ENCODE measurements at places on chromosomes 3 and 15.
A peak's percentile ranks its signal among the peaks of the same experiment; 100 is the strongest.

DNA sequence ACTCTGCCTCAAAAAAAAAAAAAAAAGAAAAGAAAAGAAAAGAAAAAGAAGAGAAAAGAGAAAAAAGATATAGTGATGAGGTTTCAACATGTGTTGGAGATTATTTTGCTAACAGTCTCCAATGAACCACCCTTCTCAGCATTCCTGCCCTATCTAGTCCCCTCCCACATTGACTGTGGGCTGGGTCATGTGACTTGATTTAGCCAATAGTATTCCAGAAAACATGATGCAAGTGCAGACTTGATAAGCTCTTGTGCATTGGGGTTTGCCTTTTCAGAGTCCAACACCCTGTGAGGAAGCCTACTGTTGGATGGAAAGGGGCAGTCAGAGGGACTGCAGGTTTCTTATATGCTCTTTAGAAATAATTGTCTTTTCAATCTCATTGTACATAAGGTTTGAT is 37.8 kb upstream of the MED12L start:
- DNase-seq: no peak

GRCh38 chr15:99059010-99059981 is 45.6 kb upstream of the SYNM start:
- peak; percentile 48 for DNase-seq

GRCh38 chr15:57323299-57323805 is 53.0 kb upstream of the CGNL1 start:
- no peak for DNase-seq

DNA sequence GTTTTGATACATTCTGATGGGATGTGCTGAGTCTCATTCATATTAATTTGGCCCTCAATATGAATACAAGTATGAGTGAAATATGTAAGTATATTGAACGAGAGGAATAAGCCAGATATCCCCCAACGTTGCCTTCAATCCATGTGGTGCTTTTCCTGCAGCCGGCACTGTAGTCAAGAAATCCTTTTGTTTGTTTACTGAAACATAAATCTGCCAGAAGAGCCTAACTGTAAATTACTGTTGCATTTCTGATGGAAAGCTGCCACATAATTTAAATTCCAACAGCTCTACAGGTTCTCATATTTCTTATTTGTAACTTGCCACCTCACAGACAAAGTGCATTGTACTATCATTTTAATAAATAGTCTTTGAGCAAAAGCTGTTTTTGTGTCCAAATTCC is 314.0 kb downstream of the KBTBD8 start:
- no peak for DNase-seq

DNA sequence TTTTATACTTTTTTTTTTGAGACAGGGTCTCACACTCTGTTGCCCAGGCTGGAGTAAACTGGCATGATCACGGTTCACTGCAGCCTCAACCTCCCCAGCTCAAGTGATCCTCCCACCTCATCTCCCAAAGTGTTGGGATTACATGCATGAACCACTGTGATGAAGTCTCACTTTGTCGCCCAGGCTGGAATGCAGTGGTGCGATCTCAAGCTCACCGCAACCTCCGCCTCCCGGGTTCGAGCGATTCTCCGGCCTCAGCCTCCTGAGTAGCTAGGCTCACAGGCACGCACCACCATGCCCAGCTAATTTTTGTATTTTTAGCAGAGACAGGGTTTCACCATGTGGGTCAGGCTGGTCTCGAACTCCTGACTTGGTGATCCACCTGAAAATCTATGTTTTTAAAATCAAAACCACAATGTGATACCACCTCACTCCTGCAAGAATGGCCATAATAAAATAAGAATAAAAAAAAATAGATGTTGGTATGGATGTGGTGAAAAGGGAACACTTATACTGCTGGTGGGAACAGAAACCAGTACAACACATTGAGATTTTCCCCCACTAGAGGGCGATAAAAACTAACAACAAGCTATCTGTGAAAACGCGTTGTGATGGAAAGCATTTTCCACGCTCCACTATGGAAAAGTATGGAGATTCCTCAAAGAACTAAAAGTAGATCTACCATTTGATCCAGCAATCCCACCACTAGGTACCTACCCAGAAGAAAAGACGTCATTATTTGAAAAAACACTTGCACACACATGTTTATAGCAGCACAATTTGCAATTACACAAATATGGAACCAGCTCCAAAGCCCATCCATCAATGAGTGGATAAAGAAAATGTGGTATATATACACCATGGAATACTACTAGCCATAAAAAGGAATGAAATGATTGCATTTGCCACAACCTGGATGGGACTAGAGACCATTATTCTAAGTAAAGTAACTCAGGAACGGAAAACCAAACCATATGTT is 26.8 kb upstream of the OCA2 start:
- DNase-seq: peak; percentile 23

- no peak for DNase-seq
Measured at GRCh38 chr15:50546566-50546965, at the start of gene USP50. Gene USP50, minus strand, starts transcription at chr15:50546666. Its CDS starts 141 bp downstream, at chr15:50546525.

GRCh38 chr3:116005404-116005803 is 382.1 kb downstream of the GAP43 start:
- DNase-seq: no peak

DNA sequence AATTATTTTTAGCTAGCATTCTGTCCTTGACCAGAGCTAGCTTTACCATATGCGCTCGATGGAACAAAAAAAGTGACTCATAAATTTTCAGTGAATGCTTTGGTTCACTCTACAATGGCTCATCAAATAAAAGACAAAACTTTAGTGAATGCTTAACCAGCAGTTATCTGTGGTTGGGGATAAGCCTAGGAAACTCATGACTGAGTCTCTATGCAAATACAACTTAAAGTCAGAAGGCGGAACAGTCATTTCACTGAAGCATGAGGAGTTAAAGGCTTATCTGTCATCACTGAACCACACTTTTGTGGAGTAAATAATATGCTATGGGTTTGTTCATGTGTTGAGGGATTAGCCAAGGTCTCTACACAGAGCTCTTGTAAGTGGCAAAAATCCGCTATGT is 308.4 kb downstream of the SQOR start:
- no peak for DNase-seq

DNA sequence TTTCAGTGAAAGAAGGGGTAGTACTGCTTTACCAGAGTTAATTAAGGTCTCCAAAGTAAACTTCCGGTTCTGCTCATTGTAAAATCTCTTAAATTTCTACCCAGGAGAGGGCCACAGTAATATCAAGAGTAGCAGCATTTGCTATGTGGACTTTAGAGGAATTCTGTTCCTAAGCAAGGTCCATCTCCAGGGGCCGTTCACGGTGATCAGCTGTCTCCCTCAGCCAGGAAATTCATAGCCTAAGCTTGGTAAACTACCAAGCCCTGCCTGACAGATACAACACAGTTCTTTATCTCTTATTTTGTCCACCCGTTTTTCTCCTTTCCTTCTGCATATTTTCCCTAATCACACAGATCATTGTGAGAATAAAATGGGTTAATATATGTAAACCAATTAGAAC is 2.3 kb downstream of the DUT start:
- DNase-seq: no peak

DNA sequence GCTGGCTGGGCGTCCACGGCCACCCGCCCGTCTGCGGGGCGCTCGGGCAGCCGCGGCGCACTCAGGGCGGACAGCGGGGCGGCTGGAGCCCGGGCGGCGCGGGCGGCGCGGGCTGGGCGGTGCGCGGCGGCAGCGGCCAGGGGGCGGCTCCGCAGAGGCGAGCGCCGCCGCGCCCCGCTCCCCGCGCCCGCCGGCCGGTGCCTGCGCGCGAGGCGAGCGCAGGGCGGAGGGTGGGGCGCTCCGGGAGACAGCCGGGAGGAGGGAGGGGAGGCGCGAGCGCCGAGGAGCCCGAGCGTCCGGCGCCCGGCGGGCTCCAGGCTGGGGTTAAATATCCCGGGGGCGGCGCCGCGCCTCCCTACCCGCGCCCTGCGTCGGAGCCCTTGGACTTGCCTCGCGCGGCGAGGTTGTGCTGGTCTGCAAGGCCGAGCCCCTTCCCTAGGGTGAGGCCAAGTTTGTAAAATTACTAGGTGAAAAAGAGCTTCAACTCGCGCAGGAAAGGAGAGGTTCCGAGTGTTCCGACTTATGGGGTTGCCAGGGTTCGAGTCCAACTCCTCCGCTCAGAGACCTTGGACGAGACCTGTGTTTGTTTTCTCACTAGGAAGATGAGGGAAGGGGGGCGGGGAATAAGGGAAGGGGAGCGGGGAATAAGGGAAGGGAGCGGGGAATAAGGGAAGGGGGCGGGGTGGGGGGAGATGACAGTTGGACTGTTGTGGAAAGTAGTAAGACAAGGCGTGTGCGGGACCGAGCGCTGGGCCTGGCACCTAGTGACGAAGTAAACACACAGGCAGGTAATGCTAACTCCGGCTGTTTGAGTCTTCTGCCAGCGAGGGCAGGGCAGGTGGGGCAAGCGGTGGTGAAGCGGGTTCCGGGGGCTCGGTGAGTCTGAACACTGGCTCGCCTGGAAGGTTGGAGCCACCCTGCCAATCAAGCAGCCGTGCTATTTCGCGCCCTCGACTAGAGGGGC is at the start of gene TNFAIP8L3:
Gene TNFAIP8L3, minus strand, starts transcription at position 301 of the 964 bp plus-strand sequence. CDS start 311 bp downstream, outside the sequence.
- no peak for DNase-seq

DNA sequence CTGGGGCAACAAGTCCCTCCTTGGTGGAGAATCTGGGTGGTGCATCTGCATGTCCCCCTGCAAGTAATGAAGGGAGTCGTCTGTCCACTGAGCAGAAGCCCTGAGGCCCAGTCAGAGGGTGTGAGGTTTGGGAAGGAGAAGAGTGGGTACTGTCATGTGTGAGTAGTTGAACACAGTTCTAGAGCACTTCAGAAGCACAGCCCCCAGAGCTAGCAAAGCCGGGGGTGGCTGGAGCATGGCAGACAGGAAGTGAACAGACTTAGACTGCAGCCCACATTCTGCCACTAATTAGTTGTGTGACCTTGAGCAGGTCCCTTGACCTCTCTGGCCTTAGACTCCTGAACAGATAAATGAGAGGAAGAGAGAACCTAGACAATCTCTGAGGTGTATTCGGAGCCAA is 207.6 kb downstream of the UACA start:
- DNase-seq: no peak

DNA sequence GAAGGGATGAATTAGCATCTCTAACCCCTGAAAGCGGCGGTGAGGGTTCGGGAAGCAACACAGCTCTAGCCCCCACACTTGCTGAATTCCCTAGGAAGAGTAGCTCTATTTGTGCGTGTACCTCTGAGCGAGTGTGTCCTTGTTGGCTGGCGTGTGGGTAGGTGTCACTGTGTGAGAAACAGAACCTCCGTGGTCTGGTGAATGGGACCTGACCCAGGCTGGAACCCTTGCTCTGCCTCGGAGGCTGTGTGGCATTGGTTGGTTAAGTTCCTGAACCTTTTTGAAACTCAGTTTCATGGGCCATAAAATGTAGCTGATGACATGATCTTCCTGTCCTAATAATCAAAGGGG is 414 bp upstream of the TMEM115 start:
- no peak for DNase-seq

DNA sequence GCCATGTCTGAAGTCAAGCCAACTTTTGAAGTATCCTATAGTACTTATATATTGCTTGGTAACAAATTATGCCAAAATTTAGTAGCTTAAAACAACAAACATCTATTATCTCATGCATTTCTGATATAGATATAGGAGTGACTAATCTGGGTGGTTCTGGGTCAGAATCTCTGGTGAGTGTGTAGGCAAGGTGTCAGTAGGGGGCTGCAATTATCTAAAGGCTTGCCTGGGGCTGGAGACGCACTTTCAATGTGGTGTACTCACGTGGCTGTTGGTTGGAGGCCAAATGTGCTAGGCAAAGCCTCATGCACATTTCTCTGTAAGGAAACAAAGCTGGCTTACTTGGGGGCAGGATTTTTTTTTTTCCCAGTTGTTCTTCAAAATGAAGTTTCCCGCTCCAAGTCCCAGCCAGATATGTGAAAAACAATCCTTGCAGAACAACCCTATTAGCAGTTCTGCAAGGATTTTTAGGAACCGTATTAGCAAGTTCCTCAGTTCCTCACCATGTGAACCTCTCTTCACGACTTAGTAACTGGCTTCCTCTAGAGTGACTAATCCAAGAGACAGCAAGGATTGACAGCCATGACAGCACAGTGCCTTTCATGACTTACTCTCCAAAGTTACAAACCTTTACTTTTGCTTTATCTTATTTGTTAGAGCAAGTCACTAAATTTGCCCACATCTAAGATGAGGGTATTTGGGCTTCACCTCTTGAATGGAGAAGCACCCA is 25.8 kb downstream of the GREM1 start:
- no peak for DNase-seq

- DNase-seq: peak; percentile 59
Measured at GRCh38 chr15:52057996-52058395, 39.0 kb downstream of the MAPK6 start.

DNA sequence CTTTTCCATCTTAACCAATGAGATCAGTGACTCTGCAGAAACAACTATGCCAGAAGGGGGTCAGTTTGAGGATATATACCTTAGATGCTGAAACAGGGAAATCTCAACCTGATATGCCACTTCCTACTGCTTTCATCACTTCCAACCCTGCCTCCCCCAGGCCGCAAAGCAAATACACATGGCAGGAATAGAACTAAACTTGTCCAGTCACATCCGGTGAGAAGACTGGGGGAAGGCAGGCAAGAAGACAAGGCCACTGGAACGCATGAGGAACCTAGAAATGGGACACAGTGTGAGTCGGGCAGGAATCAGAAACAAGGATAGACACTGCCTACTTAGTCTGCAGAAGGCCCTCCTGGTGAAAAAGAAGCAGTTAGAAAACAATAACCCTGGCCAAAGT is 90.6 kb downstream of the MYO5A start:
- peak; percentile 61 for DNase-seq

DNA sequence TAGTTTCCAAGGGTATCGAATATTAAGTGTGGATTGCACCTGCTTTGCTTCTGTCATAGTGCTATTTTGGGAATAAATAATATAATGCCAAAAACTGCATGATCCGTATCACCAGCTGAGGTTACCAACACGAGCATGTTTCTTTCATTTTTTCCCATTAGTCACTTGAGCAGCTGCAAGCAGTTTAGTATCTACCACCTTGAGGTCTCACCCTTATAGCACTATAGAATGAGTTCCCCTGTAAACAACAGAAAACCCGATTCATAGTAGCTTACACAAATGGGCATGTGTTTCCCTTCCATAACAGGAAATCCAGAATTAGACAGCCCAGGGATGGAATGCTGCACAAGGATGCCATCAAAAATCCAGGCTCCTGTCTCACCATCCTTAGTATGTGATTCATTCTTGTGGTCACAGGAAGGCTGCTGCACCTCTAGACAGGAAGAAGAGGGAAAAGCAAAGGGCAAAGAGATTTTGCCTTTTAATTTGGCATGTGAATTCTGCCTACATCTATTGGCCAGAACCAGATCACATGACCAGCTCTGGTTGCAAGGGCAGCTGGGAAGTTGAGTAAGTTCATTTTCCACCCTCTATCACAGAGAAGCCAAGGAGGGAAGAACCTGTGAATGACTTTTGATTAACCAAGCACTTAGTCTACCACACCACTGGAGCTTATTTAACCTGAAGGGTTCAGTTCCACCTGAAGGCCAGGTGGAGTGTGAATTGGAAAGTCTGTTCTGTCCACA is 91.3 kb upstream of the SLC25A36 start:
- no peak for DNase-seq

DNA sequence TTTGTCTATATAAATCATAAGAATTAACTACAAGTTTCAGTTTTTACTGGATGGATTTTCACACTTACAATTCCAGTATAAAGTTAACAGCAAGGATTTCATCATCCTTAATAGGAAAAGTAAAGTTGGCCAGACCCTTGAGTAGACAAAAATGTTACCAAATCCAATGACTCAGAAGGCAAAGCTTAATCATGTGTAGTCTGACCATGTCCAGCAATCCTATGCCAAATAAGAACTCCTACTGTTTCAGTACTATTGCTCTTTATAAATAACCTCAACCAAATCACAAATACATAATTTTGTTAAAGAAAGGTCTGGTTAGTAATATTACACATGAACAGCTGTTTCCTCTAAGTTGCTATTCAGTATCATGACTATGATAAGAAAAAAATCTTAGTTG is 35.0 kb downstream of the PLOD2 start:
- DNase-seq: no peak
